ENCODE measurements at places on chromosomes 7 and 10.

DNA sequence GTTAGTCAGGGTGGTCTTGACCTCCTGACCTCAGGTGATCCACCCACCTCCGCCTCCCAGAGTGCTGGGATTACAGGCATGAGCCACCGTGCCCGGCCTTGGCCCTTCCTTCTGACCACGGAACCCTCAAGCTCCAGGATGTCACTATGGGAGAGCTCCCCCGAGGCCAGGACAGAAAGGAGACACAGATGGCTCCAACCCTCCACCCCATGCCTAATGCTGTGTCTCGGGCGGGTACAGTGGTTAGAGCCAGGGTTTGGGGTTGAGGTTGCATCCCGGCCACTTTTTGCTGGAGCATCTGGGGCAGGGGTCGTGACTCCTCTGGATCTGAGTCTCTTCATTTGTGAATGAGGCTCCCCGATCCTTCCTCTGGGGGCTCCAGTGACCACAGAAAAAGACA lies 8.1 kb downstream of the MYL10 start:
- DNase-seq, result no peak

DNA sequence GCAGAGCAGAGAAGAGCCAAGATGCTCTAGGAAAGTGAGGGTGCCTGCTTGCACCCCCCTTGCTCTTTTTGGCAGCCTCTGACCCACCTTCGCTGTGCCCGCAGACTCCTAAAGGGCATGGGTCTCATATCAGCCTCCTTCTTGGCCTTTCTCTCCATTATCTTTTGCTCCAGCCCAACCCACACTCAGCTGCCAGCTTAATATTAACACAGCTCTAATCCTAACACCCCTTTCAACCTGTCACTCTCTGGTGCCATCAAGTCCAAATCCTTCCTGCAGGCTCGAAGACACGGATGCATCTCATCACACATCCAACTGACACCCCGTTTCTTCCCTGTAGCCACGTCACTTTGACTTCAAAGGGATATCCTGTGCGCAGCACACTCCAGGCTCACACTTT lies 171.6 kb upstream of the AUTS2 start:
- DNase-seq, result no peak

- DNase-seq, result peak; percentile 28
These were observed 9.4 kb upstream of the PGAM1 start for GRCh38 chr10:97416565-97416964.

DNA sequence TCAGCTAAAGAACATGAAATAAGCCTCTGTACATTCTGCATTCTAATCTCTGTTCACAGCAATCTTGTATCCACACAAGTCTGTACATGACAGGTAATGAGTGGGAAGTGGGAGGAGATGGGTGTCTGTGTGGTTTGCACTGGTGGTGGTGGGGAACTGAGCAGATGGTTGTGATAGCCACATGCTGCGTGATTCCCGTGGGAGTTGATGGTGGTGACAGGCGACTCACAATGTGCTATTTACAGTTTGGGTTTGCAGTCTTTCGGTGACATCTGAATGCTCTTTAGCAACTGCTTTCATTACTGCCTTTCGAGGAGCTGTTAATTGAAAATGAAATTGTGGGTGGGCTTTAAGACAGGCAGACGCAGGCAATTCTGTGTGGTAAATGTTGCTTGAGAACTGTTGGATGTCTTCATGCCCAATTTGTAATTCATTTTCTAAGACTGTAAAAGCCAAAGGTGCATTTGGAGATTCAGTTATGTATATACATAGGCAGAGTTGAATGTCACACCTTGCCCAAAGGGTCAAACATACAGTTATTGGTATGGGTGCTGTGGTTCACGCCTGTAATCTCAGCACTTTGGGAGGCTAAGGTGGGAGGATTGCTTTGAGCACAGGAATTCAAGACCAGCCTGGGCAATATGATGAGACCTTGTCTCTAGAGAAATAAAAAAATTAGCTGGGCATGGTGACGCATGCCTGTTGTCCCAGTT lies 308.2 kb downstream of the AUTS2 start:
- DNase-seq, result peak; percentile 82

- no peak for DNase-seq
These were observed 44.5 kb downstream of the HHEX start for GRCh38 chr10:92734301-92734700.

Data from DND-41 (cell line).